Heart right ventricle (tissue), 16 donors: ENCODE measurements at places on chromosomes 6 and 20. TPM values are rescaled to one million over a fixed set of nuclear protein-coding genes. Genes with fewer than 3 reads are reported as not detected.
A peak's percentile ranks its signal among the peaks of the same experiment; 100 is the strongest.

GRCh38 chr20:23640018-23640601 lies 2.4 kb upstream of the CST3 start:
- DNase-seq: no peak

The KCNQ5 gene
- total RNA-seq: not detected

The ADGRF1 gene
- total RNA-seq: not detected

DNA sequence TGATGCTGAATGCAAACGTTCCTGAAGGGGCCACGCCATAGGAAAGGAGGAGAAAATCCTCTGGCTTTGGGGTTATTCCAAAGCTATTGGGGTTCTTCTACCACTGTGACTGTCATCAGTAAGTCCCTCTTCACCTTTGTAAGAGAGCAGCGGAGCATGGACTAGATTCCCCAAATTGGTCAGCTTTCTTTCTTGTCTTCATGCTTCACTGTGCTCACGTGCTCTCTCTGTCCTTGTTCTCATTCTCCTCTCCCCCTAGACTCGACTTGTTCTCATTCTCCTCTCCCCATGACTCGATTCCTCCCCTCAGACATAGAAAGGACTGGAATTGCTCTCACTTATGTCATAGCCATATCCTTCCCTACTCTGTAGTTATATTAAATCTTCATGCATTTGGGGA lies 54.8 kb upstream of the ADGRG6 start:
- DNase-seq: no peak

DNA sequence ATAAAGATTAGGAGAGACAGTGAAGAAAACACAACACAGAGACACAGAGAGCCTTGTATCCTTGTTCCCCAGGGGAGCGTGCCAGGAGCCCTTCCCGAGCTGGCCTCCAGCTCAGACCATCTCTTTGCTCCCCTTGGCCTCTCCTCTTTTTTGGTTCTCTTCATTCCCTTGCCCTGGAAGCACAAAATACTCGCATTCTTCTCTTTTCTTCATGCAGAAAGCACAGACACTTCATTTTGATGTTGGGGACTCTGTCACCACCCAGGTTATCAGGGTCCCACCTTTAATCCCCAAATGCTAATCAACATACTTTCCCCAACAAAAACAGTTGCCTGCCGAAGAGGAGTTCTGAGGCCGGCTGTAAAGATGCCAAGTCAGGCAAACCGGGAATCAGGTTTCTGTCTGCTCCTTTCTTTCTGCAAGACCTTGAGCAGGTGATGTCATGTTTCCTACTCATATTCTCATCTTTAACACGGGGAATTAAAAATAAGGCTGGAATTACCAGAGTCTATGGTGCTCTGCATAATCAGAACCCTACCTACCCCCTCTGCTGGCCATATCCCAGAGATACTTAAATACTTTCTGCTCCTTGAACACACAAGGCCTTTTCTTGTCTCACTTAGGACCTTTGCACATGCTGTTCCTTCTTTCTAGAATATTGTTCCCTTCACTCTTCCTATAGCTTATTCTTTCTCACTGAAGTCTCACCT lies 21.7 kb downstream of the TGM6 start:
- no peak for DNase-seq

The ISM1 gene
- 1.0 TPM for total RNA-seq

DNA sequence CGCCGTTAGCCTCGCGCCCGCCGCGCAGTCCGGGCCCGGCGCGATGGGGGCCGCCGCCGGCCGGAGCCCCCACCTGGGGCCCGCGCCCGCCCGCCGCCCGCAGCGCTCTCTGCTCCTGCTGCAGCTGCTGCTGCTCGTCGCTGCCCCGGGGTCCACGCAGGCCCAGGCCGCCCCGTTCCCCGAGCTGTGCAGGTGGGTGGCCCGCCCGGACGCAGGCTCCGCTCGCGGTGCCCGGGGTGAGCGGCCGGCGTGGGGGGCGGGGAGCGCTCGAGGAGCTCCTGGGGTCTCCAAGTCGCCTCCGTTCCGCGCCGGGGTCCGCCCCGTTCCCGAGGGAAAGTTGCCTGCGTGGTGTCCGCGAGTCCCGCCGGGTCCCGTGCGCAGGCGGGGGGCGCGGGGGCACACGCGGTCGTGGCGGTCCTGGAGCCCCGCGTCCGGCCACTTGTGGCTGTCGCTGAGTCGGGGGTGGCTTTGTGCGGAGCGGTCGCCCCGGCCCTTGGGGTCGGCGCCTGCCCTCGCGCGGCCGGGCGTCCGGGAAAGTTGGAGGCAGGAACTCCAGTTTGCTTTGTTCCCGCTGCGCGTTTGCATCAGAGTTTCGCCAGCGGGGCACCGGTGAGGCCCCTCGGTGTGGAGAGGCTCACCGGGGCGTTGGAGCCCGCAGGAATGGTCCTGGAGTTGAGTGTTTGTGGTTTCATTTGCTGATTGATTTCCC lies 476 bp downstream of the IGF2R start:
- no peak for DNase-seq

GRCh38 chr6:41643899-41644269 lies 5.6 kb downstream of the MDFI start:
- DNase-seq: no peak

The ARMC12 gene
- total RNA-seq: not detected

DNA sequence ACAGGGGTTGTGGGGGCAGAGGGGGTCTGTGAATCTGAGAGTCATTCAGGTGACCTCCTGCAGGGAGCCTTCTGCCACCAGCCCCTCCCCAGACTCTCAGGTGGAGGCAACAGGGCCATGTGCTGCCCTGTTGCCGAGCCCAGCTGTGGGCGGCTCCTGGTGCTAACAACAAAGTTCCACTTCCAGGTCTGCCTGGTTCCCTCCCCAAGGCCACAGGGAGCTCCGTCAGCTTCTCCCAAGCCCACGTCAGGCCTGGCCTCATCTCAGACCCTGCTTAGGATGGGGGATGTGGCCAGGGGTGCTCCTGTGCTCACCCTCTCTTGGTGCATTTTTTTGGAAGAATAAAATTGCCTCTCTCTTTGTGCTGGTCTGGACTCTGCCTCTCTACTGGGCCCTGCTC lies 10.7 kb downstream of the GTSF1L start:
- DNase-seq: no peak

- DNase-seq: no peak
Observed at GRCh38 chr6:155301867-155302266, 12.4 kb downstream of the TFB1M start.

DNA sequence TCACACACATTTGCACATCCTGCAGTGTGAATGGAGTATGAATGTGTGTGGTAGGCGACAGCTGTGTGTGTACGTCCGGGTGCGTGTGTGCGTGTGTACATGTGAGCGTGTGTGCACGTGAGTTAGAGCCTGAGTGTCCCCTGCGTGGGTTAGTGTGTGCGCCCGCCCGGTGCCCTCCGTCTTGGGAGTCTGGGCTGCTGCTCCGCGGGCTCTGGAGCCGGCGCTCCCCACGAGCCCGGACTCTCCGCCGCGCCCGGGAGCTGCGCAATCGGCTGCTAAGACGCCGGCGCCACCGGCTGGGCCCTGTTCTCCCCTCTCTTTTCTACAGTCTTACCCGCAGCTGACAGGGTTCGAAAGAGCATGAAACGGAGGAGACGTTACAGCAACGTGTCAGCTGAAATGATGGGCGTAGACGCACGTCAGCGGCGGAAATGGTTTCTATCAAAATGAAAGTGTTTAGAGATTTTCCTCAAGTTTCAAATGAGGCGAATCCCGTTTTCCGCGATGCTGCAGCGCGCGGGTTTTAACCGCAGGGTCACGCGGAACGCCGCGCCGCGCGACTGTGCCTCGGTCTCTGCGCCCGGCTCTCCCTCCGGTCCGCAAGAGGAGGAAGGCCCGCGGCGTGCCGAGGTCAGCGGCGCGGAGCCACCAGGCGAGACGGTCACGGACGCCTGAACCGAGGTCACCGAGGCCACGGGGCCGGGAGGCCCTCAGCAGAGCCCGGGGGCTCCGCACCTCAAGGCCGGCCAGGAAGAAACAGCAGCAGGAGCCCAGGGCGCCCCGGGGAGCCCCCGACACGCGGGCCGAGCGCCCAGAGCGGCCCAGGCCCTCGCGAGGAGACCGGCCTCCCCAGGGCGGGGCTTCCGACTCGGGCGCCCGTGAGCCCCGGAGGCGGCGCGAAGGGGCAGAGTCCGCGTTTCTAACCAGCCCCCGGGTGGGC lies 95.3 kb upstream of the BHLHE23 start:
- DNase-seq: peak; percentile 36

DNA sequence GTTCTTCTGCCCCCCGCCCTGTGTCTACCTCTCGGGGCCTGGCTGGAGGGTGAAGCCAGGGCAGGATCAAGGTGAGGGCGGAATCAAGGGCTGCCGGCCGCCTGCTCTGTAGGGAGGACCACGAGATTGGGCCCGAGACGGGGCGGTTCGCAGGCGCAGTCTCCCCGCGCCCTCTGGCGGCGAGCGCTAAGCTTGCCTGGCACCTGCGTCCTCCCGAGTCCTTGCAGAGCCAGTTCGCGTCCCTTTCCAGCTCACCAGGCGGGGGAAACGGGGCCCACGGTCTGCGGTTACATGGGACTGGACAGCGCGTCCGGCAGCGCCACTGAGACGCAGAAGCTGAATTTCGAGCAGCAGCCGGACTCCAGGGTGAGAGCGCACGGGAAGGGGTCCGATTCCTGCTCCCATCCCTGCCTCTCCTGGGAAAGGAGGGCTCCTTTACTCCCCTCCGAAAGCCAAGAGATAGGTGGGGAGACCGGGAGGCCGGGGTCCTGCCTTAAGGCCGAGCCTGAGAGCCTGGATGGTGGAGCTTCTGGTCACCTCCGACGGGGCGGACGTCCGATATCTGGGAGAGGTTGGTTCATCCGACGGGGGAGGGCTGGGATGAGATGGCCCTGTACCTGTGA lies 3.6 kb upstream of the MATN4 start:
- peak; percentile 61 for DNase-seq

The FLRT3 gene
- 0.16 TPM for total RNA-seq

DNA sequence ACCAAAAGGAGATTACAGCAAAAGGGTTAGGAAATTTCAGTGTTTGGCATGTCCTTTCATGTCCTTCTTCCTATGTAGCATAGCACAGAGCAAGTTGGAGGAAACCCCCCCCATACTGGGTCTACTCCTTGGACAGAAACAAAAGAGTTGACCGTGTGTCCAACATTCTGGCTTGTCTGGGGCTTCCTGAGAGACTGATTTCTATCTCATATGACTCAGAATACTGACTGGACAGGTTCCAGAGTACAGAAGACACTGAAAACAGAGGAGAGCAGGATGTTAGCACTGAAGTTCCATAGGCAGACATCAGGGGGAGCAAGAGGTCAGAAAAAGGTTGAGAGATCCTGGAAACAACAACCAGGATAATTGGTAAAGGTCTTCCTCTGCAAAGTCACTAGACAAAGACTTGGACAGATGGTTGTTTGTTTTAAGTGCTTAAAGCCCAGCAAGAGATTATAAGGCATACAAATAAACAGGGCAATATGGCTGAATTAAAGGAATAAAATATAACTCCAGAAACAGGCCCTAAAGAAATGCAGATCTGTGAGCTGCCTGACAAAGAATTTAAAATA lies 48.4 kb downstream of the USP49 start:
- no peak for DNase-seq

The CTSZ gene
- total RNA-seq: 140 TPM

DNA sequence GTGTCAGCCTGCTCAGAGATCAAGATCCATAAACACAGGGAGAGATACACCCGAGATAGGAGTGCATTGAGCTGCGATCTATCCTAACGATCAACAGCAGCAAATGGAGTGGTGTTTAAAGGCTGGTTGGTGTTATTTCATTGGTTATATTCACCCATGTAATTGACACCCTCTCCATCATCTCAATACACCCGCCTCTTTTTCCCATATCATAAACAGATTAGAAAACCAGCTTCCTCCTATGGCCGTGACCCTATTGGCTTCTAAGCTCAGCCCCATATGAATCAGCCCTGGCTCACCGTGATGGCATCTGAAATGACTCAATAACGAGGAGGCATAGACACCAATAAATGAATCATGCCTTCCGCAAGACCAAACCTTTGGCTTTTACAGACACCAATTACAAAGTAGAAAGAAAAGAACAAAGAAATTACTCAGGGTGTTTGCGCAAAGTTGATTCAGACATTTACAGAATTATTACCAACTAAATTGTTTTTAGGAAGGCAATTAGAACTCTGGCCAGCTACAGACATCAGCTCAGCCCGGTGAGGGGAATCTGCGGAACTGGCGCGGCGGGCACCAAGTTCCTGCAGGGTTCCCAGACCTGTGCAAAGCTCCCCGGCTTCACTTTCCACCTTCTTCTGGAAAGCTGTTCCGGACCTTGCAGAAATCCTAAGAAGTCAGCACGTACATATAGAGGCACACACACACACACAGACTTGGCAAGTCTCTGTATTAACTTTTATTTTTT lies 11.5 kb downstream of the PMEPA1 start:
- DNase-seq: no peak

DNA sequence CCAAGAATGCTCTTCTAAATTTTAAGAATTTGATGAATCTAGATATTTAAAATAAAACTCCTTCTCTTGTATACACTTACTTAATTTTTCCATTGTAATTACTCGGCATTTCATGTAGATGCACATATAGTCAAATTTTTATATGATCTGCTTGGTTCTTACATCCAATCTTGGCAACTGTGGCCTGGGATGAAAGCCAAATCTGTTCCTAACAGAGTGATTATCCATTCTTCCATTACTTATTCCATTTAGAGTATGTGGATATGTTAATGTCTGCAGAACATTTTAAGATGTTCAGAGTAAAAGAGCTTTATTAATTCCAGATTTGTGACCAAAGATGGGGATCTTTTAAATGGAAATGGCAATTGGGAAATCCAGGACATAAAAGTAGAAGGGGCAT lies 144.1 kb upstream of the PDE7B start:
- no peak for DNase-seq

- DNase-seq: peak; percentile 34
Observed at GRCh38 chr6:155187994-155188706, 75.7 kb upstream of the CLDN20 start.

The SLC17A1 gene
- not detected for total RNA-seq

DNA sequence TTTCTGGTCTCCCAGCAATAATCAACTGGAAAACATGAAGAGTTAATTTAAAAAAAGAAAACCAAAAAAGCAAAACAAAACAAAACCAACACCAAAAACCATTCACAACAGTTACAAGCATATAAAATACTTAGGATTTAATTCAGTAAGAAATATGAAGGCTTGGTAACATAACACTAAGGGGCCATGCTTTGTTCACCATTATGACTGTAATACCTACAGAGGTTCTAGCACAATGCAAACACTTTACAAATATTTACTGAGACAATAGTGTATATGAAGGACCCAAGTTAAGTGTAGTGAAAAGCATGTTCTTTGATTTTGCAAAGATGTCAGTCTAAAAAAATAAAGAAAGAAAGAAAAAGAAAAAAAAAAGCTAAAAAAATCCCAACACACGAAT lies 109.8 kb upstream of the EMILIN3 start:
- DNase-seq: no peak

- peak; percentile 87 for DNase-seq
Observed at GRCh38 chr20:39849664-39850063, 839.4 kb downstream of the MAFB start.

The NFKBIE gene
- 8.7 TPM for total RNA-seq
